ENCODE measurements at places on chromosomes 13 and 19.

DNA sequence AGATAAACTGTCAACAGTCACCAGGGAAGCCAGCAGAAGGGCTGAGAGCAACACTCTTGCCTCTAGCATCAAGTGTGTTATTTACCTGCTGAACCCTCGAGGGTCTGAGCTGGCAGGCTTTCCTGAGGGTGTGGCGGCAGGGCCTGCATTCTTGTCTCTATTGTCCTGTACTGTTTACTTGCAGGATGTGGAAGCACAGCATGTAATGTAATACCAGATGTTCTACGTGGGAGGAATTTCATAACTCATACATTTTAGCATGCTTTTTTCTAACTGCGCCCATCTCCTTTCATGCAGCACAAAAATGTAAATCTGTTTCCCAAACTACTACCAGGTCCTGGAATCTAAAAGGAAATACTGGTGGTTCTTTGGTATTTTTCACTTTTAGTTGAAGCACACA lies 153.1 kb downstream of the RGCC start:
- DNase-seq: no peak

DNA sequence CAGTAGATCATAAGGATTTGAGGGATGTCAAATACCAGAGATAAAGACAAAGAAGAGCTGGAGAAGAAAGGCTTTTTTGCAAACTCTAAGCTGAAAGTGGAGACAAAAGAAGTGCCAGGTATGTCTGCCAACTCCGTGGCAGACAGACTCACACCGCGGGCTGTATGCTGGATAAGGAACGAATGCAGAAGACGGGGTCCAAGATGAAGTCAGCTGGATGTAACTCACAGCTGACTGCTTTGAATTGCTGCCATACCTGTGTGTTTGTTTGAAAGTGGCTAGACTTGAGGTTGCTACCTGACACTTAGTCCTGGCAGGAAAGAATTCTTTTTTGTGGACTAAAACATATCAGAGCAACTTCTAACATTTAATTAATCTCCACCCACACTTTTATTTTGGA lies 398.8 kb downstream of the DLEU7 start:
- DNase-seq: no peak

DNA sequence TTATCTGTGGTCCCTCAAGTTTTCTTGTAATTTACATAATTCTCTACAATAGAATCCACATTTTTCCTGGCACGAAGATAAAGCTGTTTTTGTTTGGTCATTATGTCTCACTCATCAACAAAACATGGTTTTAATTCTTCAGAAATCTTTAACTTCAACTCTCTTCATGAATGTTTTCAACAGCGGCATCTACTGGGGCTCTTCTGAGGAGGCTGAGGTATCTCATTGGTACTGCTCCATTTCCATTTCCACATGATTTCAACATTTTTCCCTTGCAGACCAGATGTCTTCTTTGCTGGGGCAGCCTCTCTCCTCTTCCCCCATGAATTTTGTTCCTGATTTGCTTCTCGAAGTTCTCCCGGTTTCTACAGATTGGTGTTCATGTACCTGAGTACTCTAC lies 5.8 kb upstream of the KBTBD7 start:
- DNase-seq: no peak

DNA sequence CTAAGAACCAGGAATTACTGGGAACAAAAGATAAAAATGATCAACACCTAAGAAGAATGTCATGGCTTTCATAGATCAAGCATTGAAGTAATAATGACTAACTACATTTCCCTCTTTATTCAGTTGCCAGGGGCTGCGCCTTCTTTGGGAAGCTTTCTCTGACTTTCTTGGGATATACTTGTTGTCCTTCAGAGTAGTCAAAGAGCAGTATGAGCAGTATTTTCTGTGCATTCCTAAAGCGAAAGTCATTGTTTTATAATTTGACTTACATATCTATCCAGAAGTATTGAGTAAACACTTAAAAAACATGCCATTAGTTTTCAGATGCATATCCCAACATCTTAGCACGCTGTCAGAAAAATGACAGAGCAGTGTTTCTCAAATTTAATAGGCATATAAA lies 2412.4 kb downstream of the PCDH9 start:
- no peak for DNase-seq

GRCh38 chr13:70520275-70521036 lies 412.2 kb upstream of the KLHL1 start:
- no peak for DNase-seq

GRCh38 chr13:39105110-39105509 lies 66.9 kb downstream of the NHLRC3 start:
- DNase-seq: no peak

DNA sequence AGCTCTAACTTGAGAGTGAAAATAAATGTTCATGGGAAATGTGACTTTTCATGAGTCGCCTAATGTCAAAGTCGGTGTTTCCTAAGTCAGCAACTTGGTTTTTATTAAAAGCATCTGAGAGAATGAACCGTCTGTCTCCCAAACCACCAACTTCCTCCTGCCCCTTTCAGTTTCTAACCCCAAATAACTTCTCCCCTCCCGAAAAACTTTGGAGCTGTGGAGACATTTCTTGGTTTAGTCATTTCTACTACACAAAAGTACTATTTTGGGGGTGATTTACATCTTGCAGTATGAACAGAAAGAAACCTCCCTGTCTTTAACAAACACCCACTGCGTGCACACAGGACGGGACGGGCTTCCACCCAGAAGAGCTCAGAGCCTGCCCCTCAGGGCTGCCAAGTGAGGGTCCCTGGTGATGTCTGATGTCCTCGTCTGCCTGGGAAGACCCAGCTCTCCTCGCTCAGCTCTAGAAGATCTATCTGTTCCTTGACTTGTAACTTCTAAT lies 65.0 kb downstream of the RASA3 start:
- no peak for DNase-seq

DNA sequence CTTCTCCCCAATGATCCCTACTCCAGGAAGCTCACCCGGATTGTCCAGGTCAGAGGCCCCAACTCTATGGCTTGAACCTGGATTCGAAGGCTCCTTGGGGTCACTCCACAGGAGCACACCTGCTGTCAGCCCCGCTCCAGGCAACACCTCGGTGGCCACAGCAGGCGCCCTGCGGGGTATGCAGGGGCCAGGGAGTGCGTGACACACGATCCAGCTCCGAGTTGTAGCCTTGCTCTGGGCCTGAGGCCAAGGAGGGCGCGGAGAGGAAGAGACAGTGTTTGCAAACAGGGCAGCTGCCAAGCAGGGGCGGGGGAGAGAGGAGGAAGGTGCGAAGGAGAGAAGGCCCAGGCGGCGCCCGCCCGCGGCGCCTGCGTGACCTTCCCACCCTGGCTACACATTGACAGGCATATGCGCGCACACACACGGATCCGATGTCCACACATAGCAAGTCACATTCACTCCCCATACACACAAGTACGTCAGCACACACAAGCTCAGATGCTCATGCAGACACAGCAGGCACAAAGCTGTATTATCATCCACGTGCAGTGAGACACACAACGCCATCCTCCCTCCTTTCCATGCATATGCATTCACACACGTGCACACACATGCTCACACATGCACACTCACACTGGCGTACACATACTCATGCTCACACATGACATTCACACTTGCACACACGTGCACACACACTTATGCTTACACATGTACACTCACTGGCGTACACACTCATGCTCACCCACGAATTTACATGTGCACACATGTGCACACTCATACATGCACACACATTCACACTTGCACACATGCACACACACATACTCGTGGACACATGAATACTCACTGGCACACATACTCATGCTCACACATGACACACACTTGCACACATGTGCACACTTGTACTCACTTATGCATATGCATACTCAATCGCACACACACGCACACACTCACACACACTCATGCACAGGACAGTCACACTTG lies 10.4 kb downstream of the SBK2 start:
- no peak for DNase-seq

DNA sequence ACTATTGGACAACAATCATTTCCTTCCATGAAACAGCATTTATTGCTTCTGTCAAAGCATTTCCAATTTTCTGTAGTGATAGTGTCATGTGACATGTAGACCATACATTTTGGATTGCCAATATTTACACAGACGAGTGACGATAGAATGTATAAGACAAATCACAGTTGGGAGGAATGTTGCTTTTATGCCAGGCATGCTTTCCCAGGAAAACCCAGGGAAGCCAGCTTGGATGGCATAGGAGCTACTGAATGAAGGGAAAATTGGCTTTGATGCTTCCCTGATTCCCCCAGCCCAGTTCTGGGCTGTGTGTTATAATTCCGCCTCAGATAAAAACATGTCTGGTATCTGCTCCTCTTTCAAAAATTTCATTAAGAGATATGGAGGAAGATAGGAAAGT lies 22.5 kb downstream of the SCEL start:
- no peak for DNase-seq

GRCh38 chr19:33731881-33732280 lies 64.8 kb upstream of the KCTD15 start:
- DNase-seq: no peak

DNA sequence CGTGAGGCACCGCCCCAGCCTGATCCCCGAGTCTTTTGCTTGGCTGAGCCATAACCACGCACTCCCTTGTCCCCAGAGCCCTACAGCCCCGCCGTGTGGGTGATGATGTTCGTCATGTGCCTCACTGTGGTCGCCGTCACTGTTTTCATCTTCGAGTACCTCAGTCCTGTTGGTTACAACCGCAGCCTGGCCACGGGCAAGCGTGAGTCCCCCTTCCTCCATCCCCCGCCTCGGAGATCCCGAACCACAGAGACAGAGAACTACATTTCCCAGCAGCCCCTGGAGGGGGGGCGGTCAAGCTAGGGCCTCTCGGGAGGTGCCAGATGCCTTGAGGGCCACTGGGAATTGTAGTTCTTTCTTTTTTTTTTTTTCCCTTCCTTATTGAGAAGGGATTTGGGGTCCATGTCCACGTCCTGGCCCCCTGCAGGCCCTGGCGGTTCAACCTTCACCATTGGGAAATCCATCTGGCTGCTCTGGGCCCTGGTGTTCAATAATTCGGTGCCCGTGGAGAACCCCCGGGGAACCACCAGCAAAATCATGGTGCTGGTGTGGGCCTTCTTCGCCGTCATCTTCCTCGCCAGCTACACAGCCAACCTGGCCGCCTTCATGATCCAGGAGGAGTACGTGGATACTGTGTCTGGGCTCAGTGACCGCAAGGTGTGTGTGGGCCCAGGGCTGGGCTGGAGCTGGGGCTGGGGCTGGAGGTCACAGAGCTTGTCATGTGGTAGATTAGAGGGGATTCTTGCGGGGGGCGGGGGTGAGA lies 25.9 kb downstream of the GRIN2D start:
- peak; percentile 88 for DNase-seq

DNA sequence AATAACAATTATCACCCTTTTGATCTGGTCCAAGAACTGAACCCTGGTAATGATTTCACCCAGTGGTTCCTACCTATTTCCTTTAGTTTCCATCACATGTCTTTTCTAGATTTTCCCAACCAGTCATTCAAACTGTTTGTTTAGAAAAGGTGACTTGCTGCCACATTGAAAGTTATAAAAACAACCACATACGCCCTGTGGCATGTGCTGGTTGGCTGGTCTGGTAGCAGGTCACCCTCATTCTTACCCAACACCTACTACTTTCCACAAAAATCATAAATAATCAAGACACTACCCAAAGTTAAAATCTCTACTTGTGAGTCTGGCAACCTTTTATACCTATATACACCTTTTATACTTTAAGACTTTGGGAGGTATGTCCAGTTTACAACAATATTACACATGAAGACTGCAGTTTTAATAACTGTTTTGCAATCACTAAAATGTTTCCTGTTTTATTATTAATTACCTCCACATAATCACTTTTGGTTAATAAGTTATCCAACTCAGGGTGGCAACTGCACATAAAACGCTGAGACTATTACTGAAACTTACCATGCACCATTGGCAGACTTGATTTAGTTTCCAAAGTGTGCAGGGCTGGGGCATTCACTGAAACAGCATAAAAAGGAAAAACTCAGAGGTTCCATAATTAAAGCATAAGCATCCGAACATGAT lies 38.9 kb downstream of the DZIP1 start:
- DNase-seq: no peak

DNA sequence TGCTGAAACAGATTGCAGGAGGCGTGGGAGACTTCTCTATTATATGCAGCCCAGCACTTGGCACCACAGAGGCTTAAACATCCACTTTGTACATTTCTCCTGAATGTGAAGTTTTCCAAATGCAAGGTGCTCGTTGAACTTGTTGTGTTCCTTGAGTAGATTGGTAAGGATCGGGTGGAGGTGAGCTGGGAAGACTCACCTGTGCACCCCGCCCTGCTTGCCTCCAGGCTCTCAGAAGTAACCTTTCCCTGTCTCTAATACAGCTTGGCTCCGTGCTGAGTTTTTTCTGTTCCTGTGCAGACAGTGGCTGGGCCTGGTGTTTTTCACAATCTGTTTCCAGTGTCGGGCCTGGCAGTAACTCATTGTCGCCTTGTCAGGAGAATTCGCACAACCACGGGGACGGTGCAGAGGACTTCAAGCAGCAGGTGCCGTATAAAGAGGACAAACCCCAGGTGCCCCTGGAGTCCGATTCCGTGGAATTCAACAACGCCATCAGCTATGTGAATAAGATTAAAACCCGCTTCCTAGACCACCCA lies 12.3 kb downstream of the SIN3B start:
- DNase-seq: no peak

GRCh38 chr13:37534676-37535075 lies 63.9 kb downstream of the POSTN start:
- no peak for DNase-seq

GRCh38 chr19:51901860-51902259 lies 3.0 kb downstream of the ZNF649 start:
- no peak for DNase-seq

DNA sequence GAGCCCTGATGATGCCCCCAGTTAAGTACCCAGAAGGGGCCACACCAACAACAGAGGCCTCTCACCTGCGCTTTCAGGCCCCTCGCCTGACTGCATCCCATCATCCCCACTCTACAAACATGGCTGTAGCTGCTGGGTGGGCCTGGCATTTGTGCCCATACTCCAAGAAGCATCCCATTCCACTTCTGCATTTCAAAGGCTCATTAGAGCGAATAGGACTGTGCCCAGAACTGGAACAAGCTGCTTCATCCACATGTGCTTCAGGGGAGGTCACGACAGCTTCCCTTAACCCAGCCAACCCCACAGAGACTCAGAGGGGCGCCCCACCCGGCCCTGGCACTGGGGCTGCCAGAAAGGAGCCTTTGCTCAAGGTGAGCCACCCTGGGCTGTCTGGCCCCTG lies 156.9 kb downstream of the SIPA1L3 start:
- no peak for DNase-seq

GRCh38 chr13:113947311-113948033 lies 26.4 kb downstream of the C13orf46 start:
- DNase-seq: peak; percentile 30

Data from WTC11 (cell line).